ENCODE measurements at places on chromosomes 12 and 14.

GRCh38 chr12:80264386-80264785, 165.0 kb downstream of the OTOGL start:
- DNase-seq, result no peak

- no peak for DNase-seq
Observed at GRCh38 chr12:109308534-109309380, at the start of gene FOXN4. Gene FOXN4 (minus strand): TSS chr12:109309284. CDS start chr12:109308321, 963 bp downstream.

DNA sequence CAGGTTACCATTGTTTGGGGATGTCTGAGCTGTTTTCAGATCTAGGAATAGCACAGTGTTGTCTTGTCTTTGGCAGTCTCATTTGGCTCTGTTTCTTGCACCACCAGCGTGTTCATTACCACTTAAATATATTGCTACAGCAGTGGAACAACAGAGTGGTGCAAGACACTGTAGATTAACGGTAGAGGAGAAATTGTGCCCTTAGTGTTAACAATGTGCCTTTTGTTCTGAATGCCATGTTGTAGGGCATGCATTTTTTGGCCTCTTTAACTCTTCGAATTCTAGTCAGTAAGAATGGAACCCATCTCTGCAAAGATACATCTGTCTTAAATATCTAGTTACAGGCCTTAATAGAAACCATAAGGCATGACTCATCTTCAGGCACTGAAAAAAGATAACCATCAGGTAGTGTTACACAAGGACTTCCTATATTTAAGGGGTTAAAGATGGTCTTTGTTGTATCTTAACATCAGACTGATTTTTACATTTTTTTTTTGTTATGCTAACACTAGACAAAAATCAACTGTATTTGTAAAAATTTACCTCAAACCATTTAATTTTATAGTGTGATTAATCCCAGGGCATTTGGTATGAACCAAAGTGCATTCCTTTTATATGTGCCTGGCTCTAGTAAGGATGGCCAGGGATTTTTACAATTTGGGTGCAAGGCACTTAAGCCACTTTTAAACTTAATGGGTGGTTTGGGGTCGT, 12.9 kb downstream of the DYRK2 start:
- no peak for DNase-seq

- DNase-seq, result no peak
Observed at GRCh38 chr14:79562185-79562584, 649.1 kb downstream of the DIO2 start.

DNA sequence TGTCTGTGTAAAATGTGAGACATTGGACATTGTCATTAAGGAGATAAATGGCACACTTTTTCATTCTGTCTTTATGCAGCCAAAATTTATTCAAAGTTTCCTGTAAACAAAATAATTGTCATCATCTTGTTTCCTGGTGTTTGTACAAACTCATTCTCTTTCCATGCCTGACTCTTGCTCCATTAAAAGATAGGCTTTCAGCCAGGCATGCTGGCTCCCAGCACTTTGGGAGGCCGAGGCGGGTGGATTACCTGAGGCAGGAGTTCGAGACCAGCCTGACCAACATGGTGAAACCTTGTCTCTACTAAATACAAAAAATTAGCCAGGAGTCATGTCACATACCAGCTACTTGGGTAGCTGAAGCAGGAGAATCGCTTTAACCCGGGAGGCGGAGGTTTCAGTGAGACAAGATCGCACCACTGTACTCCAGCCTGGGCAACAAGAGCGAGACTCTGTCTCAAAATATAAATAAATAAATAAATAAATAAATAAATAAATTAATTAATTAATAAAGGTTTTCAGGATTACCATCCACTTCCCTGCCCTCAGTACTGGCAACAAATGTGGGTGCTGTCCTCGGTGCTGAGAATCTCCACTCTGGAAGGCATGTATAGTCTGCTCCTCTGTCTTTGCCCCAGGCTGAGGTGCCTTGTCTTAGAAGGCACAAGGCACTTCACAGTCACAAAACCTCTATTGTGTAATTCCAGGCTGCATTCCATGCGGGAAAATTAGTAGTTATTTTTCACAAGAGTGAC, 83.2 kb downstream of the PAH start:
- DNase-seq, result no peak
